ENCODE measurements at places on chromosomes 3 and 15. TPM values are rescaled to one million over a fixed set of nuclear protein-coding genes. Genes with fewer than 3 reads are reported as not detected.
A peak's percentile ranks its signal among the peaks of the same experiment; 100 is the strongest.

BOC gene
- 3.3 TPM for total RNA-seq

CPNE9 gene
- 0.98 TPM for total RNA-seq

KNG1 gene
- 0.25 TPM for total RNA-seq

DNA sequence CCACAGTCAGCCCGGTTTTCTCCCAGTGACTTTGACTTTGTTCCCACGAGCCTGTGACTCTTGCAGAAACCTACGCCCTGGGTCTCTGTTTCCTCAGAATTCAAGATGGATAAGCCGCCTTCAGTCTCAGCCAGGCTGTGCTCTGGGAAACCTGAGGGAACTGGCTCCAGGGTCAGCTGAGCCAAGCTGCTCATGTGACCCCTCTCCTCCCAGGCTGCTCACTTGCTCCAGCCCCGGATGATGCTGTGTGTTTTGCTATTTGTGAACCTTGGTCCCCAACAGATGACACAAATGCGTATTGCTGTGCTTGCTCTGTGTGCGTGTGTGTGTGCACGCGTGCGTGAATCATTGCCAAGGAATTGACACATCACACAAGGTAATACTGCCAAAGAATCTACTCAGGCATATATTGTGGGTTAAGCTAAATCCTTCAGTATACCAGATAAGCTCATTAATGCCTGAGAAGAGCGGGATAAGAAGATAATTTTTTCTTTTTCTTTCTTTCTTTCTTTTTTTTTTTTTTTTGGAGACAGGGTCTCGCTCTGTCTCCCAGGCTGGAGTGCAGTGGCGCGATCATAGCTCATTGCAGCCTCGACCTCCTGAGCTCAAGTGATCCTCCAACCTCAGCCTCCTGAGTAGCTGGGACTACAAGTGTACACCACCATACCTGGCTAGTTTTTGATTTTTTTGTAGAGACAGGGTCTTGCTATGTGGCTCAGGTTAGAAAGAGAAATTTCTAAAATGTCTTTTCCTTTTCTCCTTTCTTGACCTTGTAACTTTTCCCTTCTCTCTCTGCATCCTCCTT is 29.2 kb upstream of the UMPS start:
- no peaks in the 10 kb centered on the region for H3K36me3 ChIP-seq
- no peaks in the 10 kb centered on the region for H3K4me1 ChIP-seq

DNA sequence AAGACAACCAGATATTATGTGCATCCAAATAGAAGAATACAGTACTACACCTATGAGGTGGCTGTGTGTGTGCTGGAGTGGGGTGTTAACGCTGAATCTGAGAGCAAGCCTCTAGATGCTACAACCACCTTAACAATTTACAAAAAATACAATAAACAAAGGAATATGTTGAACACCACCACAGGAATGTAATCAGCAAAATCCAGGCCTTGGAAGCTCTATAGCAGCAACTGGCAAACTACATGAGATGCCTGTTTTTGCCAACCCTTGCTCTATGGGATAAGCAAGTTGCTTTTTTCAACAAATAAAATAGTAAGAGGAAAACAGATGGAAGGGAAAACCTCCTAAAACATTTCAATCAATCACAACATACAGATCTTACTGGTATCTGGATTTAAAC is 23.9 kb downstream of the SLTM start:
- no peaks in the 10 kb centered on the region for H3K27me3 ChIP-seq
- DNase-seq = no peak
- peaks cover 35% of the 10 kb centered on the region for H3K36me3 ChIP-seq
- no peaks in the 10 kb centered on the region for H3K4me1 ChIP-seq
- no peak overlapping the region for H3K4me3 ChIP-seq
- H3K27ac ChIP-seq = no peak overlapping the region

DNA sequence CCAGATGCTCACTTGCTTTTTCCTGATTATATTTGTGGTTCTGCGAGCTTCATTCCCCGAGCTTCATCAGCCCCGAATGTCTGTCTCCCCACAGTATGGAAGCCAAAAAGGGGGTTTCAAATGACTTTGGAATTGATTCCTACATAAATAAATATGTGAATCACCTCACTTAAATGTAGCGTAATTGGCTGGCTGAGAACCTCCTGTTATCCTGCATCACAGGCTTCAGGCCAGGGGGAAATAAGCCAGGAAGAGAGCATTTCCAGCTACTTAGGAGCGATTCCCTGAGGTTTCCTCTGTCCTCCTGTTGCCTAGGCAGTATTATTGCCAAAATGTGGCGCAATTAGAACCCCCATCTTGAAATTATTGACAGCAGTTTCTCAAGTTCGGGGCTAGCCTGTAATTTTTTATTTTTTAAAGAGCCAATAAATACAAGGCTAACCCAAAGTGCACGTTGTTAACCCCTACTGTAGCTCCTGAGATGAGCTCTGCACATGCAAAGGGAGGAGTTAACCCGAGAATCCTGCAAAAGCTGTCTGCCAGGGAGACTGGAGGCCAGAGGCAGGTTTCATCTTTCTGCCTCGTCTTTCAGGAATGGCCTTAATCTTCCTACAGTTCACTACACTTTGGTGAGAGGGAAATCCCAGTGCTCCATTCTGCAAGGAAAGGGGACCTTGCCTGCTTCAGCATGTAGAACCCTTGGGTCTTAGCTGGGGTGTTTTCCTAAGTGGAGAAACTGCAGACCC is 148.2 kb downstream of the ADAMTS9 start:
- H3K4me1 ChIP-seq = no peaks in the 10 kb centered on the region
- H3K36me3 ChIP-seq = no peaks in the 10 kb centered on the region
- no peak for DNase-seq
- H3K27me3 ChIP-seq = peaks cover 52% of the 10 kb centered on the region

DNA sequence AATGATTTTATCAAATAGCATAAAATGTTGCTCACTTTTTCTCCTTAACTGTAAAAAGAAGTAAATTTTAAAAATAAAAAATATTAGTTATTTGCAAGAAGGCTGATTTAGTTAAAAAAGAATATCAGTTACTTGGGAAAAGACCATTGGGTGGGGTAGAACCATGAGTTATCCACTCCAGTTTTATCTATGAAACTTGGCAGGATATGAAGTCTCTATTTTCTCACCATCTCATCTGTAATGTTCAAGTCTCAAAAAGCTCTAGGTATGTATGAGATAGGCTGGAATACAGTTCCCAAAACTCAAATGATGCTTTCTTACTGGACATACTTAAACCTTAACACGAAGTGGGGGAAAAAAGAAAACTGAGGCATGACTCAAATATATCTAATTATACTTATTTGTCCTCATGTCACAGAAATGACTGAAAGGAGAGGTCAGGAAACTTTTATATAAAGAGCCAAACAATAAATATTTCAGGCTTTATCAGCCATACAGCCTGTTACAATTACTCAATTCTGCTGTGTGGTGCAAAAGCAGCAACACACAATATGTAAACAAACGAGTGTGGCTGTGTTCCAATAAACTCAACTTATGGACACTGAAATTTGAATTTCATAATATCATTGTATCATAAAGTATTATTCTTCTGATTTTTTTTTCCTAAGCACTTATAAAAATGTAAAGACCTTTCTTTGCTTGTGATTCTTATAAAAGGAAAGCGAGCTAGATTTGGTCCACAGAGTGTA is 131.8 kb downstream of the TBL1XR1 start:
- no peak for DNase-seq
- no peaks in the 10 kb centered on the region for H3K27me3 ChIP-seq
- no peaks in the 10 kb centered on the region for H3K36me3 ChIP-seq
- peaks cover 15% of the 10 kb centered on the region for H3K4me1 ChIP-seq
- H3K27ac ChIP-seq = no peak overlapping the region
- no peak overlapping the region for H3K4me3 ChIP-seq

DNA sequence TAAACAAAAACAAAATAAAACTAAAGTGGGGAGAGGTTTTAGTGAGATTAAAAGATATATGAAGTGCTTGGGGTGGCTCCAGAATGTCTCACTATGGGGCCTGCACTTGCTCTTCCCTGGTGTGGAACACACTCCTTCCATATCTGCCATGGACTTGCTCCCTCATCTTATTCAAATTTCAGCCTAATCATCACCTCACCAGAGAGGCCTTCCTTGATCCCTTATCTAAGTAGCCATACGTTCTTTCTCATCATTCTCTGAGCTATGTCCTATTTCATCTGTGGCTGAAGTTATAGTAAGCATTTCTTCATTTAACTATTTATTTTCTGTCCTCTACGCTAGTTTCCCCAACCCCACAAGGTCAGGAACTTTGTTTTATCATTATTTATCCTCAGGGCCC is 511.7 kb downstream of the NTRK3 start:
- no peak overlapping the region for H3K4me3 ChIP-seq
- no peak overlapping the region for H3K27ac ChIP-seq
- H3K36me3 ChIP-seq = no peaks in the 10 kb centered on the region
- DNase-seq = no peak
- H3K27me3 ChIP-seq = no peaks in the 10 kb centered on the region
- H3K4me1 ChIP-seq = no peaks in the 10 kb centered on the region

GRCh38 chr3:186532598-186533072 is 11.5 kb downstream of the CRYGS start:
- DNase-seq = no peak
- no peak overlapping the region for H3K4me3 ChIP-seq
- H3K36me3 ChIP-seq = no peaks in the 10 kb centered on the region
- no peaks in the 10 kb centered on the region for H3K4me1 ChIP-seq
- 0 out of 2 replicates have a peak, but pooled peaks cover 4% of the 10 kb centered on the region for H3K27me3 ChIP-seq

DNA sequence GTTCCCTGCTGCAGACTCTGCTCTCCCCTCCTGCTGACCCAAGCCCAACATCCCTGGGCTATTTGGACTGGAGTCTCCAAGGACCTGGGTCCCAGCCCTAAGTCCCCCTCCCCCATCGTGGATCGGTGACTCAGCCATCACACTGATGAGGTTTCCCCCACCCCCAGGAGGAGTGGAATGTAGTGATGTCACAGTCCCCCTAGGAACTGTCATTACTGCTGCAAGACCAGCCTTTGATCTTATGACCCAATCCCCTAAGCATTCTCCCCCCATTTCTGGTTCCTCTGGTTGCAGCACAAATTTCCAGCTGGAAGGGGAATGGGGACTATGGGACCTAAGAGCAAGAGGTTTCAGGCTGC is 63.4 kb upstream of the CSPG4 start:
- no peaks in the 10 kb centered on the region for H3K36me3 ChIP-seq
- peaks cover 19% of the 10 kb centered on the region for H3K4me1 ChIP-seq
- H3K27ac ChIP-seq = no peak overlapping the region
- peak; percentile 10 for DNase-seq

Measured in HCT116 (cell line).